ENCODE measurements at places on chromosomes 11 and 22.
A peak's percentile ranks its signal among the peaks of the same experiment; 100 is the strongest.

- DNase-seq = no peak
Measured at GRCh38 chr11:8229299-8230177, 34.1 kb downstream of the LMO1 start.

- DNase-seq = no peak
Measured at GRCh38 chr11:76617553-76618265, 52.8 kb downstream of the LRRC32 start.

DNA sequence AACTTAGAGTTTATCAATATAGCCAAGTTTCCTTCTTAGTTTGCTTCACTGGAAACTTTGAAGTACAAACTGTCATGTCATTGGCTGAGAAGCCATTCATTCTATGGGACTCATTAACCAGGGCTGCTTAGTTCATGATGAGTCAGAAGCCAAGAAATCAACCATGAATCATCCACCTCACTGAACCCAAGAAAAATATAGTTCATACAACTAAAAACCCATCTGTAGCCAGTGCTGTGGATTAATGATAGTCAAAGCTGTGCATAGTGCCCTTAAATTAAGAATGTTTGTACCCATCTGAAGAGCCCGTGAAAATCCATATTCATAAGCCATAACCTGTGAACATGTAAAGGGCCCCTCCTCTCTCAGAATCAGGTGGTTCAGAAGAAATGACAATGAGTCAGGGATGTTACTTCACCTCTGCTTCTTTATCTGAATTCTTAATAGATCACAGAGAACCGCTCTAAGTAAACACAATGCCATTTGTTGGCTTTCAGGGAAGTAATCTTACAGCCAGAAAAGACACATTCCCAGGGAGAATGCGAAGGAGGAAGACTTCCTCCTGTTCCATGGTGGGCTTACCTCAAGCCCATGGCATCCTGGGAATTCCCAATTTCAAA, 25.4 kb downstream of the MMP20 start:
- peak; percentile 93 for DNase-seq

DNA sequence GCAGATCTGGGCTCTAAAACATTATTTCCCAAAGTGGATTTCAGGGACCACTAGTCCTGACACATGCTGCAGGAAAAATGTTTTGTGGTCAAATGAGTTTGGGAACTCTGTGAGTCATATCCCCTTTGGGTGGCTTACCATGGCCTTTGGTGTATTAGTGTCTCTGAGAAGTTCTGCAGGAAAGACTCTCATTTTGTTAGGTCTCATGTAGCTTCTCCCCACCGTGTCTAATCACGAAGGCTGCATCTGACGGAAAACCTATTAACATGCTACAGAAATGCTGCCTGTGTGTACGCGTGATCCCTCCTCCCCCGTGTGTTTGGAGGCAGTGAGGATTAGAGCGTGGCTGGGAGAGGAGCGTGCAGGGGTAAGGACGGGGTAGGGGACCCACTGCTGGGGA, 191.7 kb downstream of the ST3GAL4 start:
- DNase-seq = no peak

DNA sequence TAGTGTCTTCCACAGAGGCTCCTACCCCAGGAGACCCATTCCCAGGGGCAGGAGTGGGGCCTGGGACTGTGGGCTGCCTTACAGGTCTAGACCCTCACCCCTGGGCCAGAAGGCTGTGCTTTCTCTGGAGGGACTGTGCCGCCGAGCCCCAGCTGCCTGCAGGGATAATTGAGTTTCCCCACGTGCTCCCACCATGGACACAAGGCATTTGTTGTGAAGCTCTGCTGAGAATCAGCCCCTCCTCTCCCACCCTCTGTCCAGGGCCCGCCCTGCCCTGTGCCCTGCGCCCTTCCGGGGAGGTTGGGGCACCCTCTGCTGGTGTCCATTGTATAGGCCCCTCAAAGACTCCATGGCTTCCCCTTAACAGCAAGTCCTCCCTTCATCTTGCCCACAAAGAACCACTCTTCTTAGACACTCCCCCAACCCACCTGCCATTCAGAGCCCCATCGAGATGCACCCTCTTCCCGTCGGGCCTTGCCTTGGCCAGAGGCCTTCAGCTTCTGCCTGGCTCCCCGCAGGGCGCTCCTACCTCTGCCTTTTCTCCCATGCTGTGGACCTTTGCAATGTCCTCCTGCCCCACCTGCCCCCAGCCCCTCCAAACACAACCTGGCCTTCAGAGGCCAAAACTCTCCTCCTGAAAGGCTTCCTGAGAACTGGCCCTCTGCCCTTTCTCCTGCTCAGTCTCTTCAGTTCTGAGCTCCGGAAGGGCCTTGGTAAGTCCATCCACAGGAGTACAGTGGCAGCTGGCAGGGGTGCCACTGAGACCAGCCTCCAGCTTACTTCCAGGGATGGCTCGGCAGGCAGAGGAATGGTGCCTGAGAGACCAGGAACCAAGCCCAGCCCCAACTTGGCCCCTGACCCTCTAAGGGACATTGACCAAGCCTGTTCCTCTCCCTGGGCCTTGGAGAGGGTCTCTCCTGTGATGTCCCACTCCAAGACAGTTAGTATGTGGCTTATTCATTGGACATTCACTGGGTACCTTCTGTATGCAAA, 22.4 kb downstream of the DUSP8 start:
- DNase-seq = no peak

GRCh38 chr22:22948651-22949571, 61.3 kb downstream of the IGLL5 start:
- DNase-seq = no peak

DNA sequence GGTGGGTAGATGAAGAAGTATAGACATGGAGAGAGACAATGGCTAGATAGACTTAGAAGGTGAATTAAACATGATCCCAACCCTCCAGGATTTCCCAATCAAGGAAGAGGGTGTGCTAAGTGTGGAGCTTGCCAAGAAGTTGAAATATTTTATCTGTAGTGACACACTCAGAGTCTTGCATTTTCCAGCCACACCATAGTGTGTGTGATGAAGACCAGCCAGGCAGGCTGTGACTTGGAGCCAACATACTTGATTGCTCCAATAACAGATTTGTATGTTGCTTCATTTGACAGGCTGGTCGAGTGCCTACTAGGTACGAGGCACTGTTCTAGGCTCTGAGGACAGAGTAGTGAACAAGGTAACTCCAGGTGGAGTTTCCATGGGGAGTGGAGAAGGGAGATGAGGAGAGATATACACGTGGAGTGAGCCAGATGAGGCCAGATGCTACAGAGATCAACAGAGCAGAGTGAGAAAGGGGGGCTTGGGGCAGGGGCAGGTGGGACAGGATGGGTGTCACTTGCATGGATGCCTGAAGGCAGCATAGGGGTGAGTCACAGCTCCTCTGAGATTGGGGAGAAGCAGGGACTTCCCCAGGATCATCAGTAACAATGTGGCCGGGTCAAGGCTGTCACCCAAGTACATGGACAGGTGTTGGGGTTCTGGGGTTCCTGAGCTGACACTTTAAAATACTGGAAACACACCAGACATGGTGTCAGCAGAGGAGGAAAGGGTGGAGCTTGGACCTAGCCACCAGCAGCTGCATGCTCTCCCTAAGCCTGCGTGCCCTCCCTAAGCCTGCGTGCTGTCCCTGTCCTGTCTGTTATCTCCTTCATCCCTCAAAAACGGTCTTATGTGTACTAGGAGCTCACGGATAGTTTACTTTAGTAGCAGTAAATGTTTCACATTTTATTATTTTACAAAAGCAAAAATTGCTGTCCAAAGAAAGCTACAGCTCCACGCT, 23.6 kb downstream of the PDGFB start:
- DNase-seq = no peak

- DNase-seq = no peak
Measured at GRCh38 chr11:34075178-34075820, 23.8 kb downstream of the CAPRIN1 start.

DNA sequence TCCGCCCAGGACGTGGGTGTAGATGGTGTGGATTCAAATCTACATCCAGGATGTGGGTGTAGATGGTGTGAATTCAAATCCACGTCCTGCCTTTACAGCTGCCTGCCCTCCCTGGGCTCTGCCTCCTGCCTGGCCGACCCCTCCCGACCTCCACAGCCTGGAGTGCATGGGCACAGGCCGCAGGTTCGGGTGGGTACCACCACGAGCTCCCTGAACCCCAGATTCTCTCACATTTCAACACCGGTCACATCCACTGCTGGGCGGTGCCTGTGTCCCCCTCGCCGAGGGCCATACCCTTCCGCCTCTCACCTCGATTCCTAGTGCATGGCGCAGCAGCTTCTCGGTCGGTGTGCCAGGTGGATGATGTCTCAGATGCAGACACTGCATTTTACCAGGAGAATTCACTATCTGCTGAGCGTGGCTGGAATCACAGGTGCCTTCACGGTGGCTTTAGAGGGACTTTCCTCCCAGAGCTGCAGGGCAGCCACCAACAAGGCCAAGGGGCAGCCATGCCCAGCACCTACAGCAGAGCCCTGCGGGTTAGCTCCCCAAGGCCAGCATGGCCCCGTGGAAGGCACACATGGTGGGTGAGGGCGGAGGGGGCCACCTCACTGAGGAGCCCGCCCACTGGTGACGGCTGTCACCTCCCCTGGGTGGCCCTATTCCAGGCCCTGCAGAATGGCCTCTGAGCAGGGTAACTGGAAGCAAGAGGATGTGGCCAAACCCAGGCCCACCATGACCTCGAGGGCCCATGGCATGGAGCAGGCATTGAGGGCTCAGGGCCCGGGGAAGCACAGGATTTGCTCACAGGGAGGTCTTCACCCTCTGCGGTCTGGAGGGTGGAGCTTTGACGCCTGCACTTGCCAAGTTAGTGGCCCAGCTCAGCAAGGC, 638.5 kb downstream of the TBC1D22A start:
- no peak for DNase-seq

GRCh38 chr11:33640730-33641371, 59.8 kb downstream of the C11orf91 start:
- DNase-seq = no peak

DNA sequence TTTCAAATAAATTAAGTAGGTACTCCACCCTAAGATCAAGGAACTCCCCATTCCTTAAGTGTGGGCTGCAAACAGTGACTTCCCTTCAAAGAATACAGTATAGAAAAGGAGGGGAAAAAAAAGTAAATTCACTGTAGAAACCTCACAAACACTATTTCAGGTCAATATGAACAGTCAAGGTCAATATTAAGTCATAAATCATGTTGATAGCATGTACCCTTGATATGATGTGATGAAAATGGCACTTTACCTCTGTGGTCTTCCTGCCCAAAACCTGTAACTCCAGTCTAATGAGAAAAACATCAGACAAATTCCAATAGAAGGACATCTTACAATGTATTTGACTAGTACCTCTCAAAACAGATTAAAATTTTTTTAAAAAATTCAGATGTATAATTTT, 8.2 kb downstream of the CKAP5 start:
- no peak for DNase-seq

DNA sequence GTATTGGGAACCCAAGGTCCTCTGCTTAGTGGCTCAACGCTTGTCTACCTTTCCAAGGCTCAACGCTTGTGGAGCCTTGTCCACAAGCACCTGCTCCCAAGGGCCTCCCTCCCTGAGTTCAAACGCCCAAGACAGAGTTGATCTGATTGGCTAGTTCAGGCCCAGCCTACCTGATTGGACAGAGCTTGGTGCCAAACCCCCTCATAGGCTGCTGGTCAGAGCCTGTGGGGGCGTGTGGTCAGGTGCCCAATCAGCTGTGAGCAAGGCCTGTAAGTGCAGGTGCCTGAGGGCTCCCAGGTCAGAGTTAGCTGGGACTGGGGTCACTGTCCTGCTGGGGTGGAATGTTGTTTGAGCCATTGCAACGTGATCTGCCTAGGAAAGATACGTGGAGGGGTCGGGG, 16.9 kb upstream of the TMPRSS6 start:
- DNase-seq = peak; percentile 16

GRCh38 chr11:68027667-68028066, 2.8 kb upstream of the NDUFS8 start:
- no peak for DNase-seq

DNA sequence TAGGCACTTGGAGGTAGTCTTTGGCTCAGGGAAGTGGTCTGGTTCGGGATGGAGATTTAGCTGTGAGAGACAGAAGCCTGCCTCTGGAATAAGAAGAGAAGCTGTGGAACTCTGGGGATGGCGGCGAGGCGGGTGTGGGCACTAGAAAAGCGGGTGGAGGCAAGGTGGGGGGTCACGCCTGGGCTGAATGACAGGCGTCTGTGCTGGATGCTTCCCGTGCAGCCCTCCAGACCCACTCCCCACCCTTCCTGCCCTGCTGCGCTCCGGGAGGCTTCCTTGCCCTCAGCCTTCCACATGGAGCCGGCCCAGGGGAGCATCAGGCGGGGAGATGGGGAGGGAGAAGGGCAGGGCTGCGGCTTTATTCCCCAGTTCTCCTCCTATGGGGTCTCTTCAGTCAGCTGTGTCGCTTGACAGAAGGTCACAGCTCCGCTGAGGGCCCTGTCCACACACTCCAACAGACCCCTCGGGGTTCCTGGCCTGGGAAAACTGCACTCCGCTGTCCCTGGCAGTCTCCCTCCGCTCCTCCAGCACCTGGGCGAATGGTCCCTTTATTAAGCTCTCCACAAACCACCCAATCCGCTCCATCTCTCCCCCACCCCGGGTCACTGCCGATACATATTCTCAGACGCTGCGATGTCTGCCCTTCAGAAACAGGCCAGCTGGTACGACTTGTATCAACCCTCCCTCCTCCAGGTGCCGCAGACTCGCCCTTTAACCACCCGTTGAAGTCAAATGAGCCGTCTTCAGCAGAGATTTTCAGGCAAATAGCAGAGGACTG, 6.2 kb downstream of the DNAJB13 start:
- DNase-seq = no peak

DNA sequence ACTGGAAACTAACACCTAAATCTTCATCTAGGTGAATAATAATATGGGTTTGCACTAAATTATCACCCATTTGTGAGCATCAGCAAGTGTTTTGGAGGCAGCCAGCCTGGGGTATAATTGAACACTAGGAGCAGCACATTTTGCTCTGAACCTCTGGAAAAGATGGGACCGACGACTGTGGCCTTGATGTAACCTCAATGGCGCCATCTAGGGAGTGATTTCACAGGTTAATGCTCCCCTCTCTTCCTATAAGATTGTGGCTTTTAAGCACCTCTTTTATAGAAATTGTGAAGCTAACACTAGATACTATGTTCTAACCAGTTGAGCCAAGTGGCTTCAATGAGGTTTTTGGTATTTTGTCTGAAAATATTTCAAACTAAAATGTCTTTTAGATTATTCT, 203.7 kb downstream of the NELL1 start:
- no peak for DNase-seq

DNA sequence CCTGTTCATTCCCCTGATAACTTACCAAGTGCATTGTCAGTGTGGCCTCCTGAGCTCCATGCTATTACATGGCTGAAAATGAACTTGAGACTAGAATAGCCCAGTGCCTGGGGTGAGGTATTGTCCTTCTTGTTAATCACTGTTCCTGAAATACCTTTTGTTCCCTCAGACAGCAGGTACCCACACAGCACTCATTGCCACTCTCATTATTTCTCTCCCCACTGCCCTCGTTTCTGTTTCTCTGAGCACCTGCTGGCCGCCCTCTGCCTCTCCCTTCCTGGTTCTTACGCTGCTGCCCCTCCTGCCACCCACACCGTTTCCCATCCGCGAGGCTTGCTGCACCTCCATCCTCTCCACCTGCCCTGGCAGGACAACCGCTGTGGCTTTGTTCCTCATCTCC, 36.9 kb upstream of the RAB1B start:
- DNase-seq = no peak

GRCh38 chr11:10478574-10479550, 23.8 kb downstream of the AMPD3 start:
- no peak for DNase-seq
